ENCODE measurements at places on chromosomes 5 and 9.

- peak; percentile 96 for DNase-seq
These were observed at the start of gene PSAT1 for GRCh38 chr9:78296893-78297671. PSAT1 (plus strand) TSS chr9:78297125; CDS start chr9:78297211, 86 bp downstream.

DNA sequence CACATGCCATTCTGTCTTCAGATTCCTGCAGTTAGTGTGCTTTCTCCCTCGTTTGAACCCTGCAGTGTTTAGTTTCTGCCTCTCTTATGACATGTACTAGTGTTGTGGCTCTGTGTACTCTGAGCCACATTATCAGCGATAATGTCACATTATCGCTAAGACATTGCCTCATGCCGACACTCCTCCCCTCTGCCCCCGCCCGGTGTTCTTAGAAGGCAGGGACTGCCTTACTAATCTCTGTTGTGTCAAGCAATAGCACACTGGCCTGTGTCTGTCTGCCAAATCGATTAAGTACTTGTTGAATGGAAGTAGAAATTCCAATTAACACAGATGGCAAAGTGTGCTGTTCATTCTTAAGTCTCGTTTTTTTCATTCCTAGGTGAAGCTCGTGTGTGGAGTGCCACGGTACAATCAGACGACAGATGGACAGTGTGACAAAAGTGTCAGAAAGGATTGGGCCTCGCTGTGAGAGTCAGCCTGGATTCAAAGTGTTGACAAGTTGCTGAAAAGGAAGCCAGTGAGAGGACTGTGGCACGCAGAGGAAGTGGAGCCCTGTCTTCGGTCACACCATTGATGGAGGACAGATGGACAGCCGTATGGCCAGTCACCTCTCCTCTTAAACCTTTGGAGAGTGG lies 10.5 kb downstream of the PIK3R1 start:
- DNase-seq, result no peak

DNA sequence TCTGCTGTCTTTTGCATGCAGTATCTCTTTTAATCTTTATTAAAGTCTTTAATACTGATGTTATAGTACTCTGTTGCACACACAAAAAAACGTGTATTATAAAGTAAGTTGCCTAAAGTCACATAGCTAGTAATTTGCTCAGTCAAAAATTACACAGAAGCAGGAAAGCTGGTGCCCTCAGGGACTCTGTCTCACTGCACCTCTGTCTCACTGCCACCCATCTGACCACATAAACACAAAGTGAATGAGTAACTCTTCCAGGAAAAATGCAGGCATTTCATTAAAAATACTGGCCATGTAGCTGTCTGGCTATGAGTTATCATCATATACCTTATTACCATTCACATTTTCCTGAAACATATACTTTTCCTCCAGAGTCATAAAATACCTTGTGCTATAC lies 591.7 kb downstream of the CSNK1G3 start:
- no peak for DNase-seq

DNA sequence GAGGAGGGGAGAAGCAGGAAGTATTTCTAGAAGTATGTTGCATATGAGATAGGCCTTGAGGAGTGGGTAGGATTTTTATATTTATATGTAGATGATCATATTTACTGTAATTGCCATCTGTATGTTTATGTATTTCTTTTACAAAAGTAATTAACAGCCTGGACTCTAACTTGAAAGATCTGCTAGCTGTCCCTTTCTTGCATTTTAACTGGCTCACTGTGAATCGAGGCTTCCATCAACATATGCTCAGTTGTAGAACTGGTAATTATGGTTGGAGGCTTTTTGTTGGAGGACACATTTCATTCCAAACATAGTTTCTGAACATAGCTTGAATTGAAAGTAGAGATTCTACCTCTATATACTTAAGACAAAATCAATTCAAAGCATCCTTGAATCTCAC lies 23.4 kb downstream of the ABLIM3 start:
- no peak for DNase-seq

- DNase-seq, result no peak
These were observed 250.5 kb upstream of the TUT7 start for GRCh38 chr9:86604741-86605140.

DNA sequence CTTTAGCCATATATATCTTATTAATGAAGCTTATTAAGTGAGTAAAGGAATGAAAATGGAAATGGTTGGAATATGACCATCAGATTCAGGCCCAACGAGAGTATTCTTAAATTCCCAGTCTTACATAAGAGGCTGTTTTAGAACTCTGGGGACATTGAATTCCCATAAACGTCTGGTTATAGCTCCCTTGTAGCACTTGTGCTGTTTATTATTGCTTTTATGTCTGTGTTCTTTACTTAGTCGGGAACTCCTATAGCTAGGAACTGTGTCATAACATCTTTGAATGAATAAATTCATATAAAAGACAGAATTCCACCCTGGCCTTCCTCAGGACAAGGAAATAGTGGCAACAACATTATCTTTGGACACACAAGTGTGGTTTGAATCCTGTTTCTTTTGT lies 58.4 kb downstream of the SH3GL2 start:
- DNase-seq, result no peak

- DNase-seq, result no peak
These were observed 34.5 kb upstream of the BASP1 start for GRCh38 chr5:17182981-17183380.

Measured in BE2C (cell line).